ENCODE measurements at places on chromosomes 12 and 14. TPM values are rescaled to one million over a fixed set of nuclear protein-coding genes. Genes with fewer than 3 reads are reported as not detected.

Gene TAS2R9
- total RNA-seq, result not detected

DNA sequence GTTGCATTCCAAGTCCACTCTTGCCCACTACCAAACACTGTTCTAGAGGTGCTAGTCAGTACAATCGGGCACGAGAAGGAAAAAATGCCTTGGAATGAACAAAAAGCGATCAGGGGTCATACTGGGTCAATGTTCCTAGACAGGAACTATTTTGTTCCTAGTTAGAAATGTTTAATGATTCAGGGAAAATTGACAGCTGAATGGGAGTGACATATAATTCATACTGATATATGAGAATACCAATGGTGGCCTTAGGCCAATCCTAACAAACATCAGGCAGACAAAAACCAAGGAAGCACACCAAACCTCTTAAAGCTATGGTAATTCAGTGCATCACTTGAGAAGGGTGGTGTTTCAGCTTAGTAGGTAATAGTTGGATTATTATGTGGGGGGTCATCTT is 51.1 kb downstream of the ANAPC7 start:
- no peaks in the 10 kb centered on the region for H3K4me1 ChIP-seq
- no peak overlapping the region for H3K4me3 ChIP-seq
- no peak overlapping the region for H3K27ac ChIP-seq
- peaks cover 22% of the 10 kb centered on the region for H3K36me3 ChIP-seq

DNA sequence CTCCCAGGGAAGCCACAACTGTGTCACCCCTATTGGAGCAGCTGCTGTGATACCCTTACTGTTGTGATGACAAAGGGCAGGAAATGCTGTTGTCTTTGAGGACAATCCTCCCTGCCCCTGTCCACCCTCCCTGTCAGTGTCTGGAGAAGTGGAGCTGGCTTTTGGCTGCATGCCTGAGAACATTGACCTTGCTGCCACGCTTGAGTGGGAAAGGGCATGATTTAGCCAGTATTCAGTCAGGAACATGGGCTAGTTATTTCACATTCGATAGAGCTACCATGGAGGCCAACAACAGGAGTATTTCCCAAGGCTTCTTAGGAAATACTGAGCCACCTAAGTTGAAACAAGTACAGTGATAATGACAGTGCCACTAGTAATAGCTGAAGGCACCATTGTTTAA is 59.4 kb downstream of the MYRFL start:
- H3K4me3 ChIP-seq, result no peak overlapping the region
- no peak overlapping the region for H3K27ac ChIP-seq
- no peaks in the 10 kb centered on the region for H3K27me3 ChIP-seq
- H3K4me1 ChIP-seq, result no peaks in the 10 kb centered on the region

GRCh38 chr14:89720741-89721729 is 233.5 kb downstream of the EFCAB11 start:
- H3K27me3 ChIP-seq, result no peaks in the 10 kb centered on the region
- H3K4me3 ChIP-seq, result no peak overlapping the region
- H3K4me1 ChIP-seq, result no peaks in the 10 kb centered on the region
- H3K27ac ChIP-seq, result no peak overlapping the region
- no peaks in the 10 kb centered on the region for H3K36me3 ChIP-seq

Gene C14orf39
- total RNA-seq, result not detected

Gene EML5
- total RNA-seq, result 2.8 TPM

DNA sequence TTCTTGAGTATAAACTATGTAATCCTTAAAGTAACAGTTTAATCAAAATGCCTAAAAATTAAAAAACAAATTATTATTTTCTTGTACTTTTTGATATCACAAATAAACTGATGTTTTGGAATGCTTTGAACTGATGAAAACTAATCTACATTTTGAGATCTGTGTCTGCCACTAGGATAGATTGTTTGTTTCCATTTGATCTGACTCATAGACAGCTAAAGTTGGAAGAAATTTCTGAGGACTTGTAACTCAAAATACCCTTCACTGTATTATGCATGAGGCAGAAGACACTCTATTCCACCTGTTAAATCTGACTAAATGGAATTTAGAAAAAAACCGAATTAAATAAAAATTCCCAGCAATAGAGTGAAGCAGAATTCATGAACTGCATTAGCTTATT is 1400.0 kb upstream of the FLRT2 start:
- H3K27ac ChIP-seq, result no peak overlapping the region
- no peak overlapping the region for H3K4me3 ChIP-seq
- no peaks in the 10 kb centered on the region for H3K27me3 ChIP-seq
- no peaks in the 10 kb centered on the region for H3K4me1 ChIP-seq
- no peaks in the 10 kb centered on the region for H3K36me3 ChIP-seq
- DNase-seq, result no peak

DNA sequence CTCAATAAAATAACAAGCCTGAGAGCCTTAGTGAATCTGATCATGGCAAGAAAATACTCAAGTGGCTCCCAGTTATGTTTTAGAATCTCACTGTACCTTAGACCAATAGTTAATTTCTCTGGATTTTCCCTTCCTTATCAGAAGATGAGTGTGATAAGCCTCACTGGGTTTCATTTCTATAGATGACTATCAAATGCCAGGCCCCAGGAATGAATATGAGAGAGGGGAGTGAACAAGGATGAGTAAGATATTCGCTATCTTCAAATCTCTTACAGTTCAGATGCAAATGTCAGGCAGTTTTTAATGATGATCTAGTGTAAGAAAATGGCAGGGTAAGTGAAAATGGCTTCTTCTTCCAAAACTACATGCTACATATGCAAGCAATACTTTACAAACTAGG is 26.1 kb upstream of the OR10P1 start:
- no peak overlapping the region for H3K4me3 ChIP-seq
- no peaks in the 10 kb centered on the region for H3K36me3 ChIP-seq
- no peak overlapping the region for H3K27ac ChIP-seq
- DNase-seq, result no peak

Gene ERBB3
- total RNA-seq, result 58.1 TPM

Gene LUM
- total RNA-seq, result 185 TPM

GRCh38 chr12:132469423-132469822 is 20.5 kb upstream of the FBRSL1 start:
- no peak overlapping the region for H3K4me3 ChIP-seq
- no peaks in the 10 kb centered on the region for H3K36me3 ChIP-seq
- DNase-seq, result no peak
- no peaks in the 10 kb centered on the region for H3K4me1 ChIP-seq
- H3K27ac ChIP-seq, result no peak overlapping the region

DNA sequence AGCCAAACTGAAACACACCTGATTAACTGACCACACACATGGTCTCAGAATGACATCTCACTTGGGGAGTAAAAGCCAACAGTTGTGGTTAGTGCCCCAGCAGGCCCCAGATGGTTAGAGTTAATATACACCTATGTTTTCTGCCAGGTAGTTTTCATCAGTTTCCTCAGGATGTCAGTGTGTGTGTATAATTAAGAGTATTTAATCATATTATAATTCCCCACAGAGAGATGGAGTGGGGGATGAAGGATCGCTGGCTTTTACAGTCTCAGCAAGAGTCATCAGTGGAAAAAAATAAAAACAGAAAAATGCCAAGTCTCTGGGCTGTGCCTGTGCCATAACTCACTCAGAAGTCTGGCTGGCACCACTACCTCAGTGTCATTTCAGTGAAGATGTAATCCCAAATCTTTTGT is 412.5 kb downstream of the ZFP36L1 start:
- H3K4me1 ChIP-seq, result peaks cover 2% of the 10 kb centered on the region
- no peaks in the 10 kb centered on the region for H3K27me3 ChIP-seq
- no peak for DNase-seq
- H3K27ac ChIP-seq, result no peak overlapping the region
- H3K4me3 ChIP-seq, result no peak overlapping the region
- H3K36me3 ChIP-seq, result no peaks in the 10 kb centered on the region

- no peak for DNase-seq
- H3K27ac ChIP-seq, result no peak overlapping the region
- H3K4me3 ChIP-seq, result no peak overlapping the region
- H3K4me1 ChIP-seq, result no peaks in the 10 kb centered on the region
- H3K36me3 ChIP-seq, result no peaks in the 10 kb centered on the region
- no peaks in the 10 kb centered on the region for H3K27me3 ChIP-seq
Measured at GRCh38 chr14:38790916-38791315, 312.1 kb downstream of the SEC23A start.

Gene FAM181A
- total RNA-seq, result not detected

DNA sequence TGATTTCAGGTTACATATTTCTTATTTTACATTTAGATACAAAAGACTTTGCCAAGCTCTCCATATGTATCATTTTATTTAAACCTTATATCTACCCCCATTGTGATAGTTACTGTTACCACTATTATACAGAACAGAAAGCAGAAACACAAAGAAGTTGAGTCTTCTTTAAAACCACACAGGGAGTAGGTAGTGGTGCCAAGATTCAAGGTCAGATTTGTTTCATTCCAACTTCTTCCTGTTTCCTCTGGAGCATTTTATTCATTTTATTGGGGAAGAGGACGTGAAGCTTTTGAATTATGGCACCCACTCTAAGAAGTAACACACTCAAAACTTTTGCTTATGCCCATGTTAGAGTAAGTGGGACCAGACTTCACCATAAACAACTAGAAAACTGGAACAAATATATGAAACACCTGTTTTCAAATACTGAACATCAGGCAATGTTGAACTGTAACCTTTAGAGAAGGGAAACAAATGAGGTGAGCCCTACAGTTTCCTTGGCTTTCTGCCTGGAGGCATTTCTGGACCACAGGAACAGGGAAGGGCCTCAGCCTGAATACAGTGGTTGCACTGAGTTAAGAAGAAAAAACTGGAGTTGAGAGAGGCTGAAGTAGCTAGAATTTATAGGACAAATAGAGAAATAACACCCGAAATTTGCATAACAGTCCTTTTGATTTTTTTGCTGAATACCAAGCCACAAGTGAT is 160.4 kb upstream of the SSTR1 start:
- no peak overlapping the region for H3K27ac ChIP-seq
- peak; percentile 44 for DNase-seq
- no peaks in the 10 kb centered on the region for H3K27me3 ChIP-seq
- H3K4me3 ChIP-seq, result no peak overlapping the region
- H3K36me3 ChIP-seq, result no peaks in the 10 kb centered on the region
- no peaks in the 10 kb centered on the region for H3K4me1 ChIP-seq

Gene NANOG
- 0.16 TPM for total RNA-seq

Gene ANKRD33
- total RNA-seq, result not detected

DNA sequence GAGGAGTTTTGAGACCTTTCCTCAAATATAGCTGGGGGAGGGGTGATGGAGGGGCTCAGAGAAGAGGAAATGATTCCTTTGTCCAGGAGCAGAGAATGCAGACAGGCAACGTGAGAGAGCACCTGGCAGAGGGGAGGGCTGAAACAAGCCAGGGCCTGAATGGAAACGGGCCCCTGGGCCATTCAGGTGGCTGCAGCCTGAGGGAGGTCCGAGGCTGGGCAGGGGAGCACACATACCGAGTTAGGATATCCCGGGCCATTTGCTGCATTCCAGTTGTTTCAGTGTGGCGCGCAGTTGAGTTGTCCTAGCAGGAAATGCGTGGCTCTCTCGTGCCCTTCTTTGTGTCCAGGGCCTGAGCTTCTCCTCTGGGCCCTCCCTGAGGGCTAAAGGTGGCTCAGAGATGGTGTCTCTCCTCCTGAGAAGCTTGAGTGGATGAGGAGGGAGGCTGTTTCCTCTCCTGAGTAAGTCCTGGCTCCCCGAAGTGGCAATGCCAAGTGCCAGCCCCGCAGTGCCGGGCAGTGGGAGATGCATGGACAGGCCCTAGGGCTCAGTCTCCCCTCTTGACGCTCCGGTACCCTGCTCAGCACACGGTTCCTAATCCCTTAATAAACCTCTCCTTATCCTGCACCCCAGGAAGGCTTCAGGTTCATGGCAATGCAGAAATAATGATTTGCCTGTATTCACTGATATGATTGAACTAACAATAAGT is 85.5 kb upstream of the VRK1 start:
- H3K27ac ChIP-seq, result no peak overlapping the region
- H3K27me3 ChIP-seq, result no peaks in the 10 kb centered on the region
- no peak overlapping the region for H3K4me3 ChIP-seq
- no peaks in the 10 kb centered on the region for H3K4me1 ChIP-seq
- DNase-seq, result no peak
- no peaks in the 10 kb centered on the region for H3K36me3 ChIP-seq

Gene BICD1
- total RNA-seq, result 36.7 TPM

Gene TM9SF1
- 83.6 TPM for total RNA-seq

GRCh38 chr12:113332688-113333417 is 2.1 kb downstream of the SLC8B1 start:
- no peak overlapping the region for H3K27ac ChIP-seq
- no peaks in the 10 kb centered on the region for H3K27me3 ChIP-seq
- peaks cover 7% of the 10 kb centered on the region for H3K4me1 ChIP-seq
- H3K36me3 ChIP-seq, result no peaks in the 10 kb centered on the region
- no peak overlapping the region for H3K4me3 ChIP-seq
- DNase-seq, result peak; percentile 16

Gene MYO1H
- not detected for total RNA-seq

Gene ABCC9
- total RNA-seq, result 21.3 TPM

Gene MMP17
- total RNA-seq, result 3.2 TPM

GRCh38 chr14:92040431-92041051 is 682 bp upstream of the TRIP11 start:
- no peak for DNase-seq
- no peaks in the 10 kb centered on the region for H3K27me3 ChIP-seq
- peak overlapping the region; percentile 94 for H3K4me3 ChIP-seq
- H3K27ac ChIP-seq, result peak overlapping the region; percentile 96
- H3K4me1 ChIP-seq, result peaks cover 2% of the 10 kb centered on the region

DNA sequence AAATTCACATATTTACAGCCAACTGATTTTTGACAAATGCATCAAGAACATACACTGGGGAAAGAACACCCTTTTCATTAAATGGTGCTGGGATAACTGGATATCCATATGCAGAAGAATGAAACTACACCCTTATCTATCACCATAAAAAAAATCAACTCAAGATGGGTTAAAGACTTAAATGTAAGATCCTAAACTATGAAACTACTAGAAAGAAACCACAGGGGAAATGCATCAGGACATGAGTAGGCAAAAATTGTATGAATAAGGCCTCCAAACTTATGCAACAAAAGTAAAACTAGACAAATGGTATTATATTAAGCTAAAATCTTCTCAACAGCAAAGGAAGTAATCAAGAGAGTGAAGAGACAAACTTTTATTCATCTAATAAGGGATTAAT is 242.6 kb downstream of the CPNE8 start:
- DNase-seq, result no peak
- no peaks in the 10 kb centered on the region for H3K27me3 ChIP-seq
- H3K4me1 ChIP-seq, result no peaks in the 10 kb centered on the region
- H3K27ac ChIP-seq, result no peak overlapping the region
- no peak overlapping the region for H3K4me3 ChIP-seq

Gene BMP4
- total RNA-seq, result 11.2 TPM

DNA sequence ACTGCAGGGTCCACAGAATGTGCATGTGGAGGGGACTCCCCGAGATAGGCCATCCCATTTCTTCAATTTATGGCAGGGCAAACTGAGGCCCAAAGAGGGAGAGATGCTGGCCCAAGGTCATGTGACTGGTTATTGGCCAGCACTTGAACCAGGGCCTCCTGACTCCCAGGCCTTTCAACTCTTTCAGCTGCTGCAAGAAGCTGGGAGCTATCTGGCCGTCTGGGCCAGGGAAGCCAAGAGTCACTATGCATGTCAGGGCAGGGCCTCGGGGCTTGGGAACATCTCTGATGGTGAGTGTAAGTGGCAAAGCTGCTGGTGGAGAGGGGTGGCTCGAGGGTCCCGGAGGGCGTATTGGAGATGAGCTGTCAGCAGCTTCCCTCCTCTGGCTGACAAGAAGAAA is 9.5 kb upstream of the LTBP2 start:
- DNase-seq, result no peak
- no peaks in the 10 kb centered on the region for H3K36me3 ChIP-seq
- no peaks in the 10 kb centered on the region for H3K27me3 ChIP-seq
